ENCODE measurements at places on chromosomes 16 and 17. TPM values are rescaled to one million over a fixed set of nuclear protein-coding genes. Genes with fewer than 3 reads are reported as not detected.

Gene CCL16
- total RNA-seq = not detected

Gene OSGIN1
- total RNA-seq = 4.1 TPM

Gene CD19
- not detected for total RNA-seq

Gene PERCC1
- total RNA-seq = not detected

Gene KRTAP9-4
- total RNA-seq = not detected

Gene DNASE1
- total RNA-seq = 17.4 TPM

Gene CCL8
- total RNA-seq = 0.97 TPM

Gene PSMC5
- total RNA-seq = 74.1 TPM

Gene PKMYT1
- 4.8 TPM for total RNA-seq

Gene NOMO2
- total RNA-seq = 133 TPM

Gene MAPT
- total RNA-seq = 0.43 TPM

Gene KRT31
- not detected for total RNA-seq

Gene GPS1
- 70.8 TPM for total RNA-seq

Gene SCNN1B
- total RNA-seq = not detected

Gene FBXL16
- total RNA-seq = under 0.01 TPM

Gene SMTNL2
- total RNA-seq = not detected

Measured in articular chondrocyte of knee joint (primary cell).